ENCODE measurements at places on chromosomes 5 and 9. TPM values are rescaled to one million over a fixed set of nuclear protein-coding genes. Genes with fewer than 3 reads are reported as not detected.

Gene OSMR
- polyA plus RNA-seq: 10.7 TPM

Gene TXNDC8
- polyA plus RNA-seq: not detected

Gene SPATA31A3
- not detected for polyA plus RNA-seq

Gene BAAT
- 0.47 TPM for polyA plus RNA-seq

- DNase-seq: peak; percentile 18
These were observed 200.5 kb upstream of the KLF9 start for GRCh38 chr9:70614786-70615463.

GRCh38 chr5:89480406-89481007 lies 597.5 kb upstream of the MEF2C start:
- DNase-seq: no peak

GRCh38 chr5:141486091-141486490 lies 1.3 kb downstream of the PCDHGC4 start:
- no peak for DNase-seq

- no peak for DNase-seq
These were observed 68.7 kb upstream of the CDH6 start for GRCh38 chr5:31124651-31125305.

DNA sequence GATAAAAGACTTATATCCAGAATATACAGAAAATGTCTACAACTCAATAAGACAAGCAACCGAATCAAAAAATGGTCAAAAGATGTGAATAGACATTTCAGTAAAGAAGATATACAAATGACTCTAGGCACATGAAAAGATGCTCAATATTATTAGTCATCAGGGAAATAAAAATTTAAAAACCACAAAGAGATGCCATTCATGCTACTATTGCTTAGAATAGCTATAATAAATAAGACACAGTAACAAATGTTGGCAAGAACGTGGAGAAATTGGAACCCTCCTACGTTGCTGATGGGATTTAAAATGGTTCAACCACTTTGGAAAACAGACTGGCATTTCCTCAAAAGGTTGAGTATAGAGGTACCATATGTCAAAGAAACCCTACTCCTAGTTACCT lies 39.8 kb downstream of the POLK start:
- DNase-seq: no peak

GRCh38 chr5:74625742-74626241 lies 14.7 kb downstream of the ENC1 start:
- no peak for DNase-seq

DNA sequence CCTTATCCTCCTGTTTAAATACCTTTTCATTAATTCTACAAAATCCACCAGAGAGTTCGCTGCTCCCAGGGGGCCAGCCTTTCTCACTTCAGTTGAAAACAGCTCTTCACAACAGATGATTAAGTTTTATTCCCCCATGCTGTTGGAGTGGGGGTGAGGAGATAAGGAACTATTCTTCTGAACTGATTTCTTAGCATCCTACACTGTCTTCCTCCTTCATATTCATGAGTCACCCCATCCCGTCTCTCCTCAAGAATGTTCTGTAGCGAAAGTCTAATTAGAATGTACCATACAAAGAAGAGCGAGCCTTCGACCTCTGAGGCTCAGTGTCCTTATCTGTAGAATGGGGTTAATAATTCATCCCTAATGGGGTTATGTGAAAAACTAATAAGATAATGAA lies 138.0 kb downstream of the PIK3R1 start:
- DNase-seq: no peak

- DNase-seq: no peak
These were observed 152.4 kb upstream of the ARRDC3 start for GRCh38 chr5:91535499-91535898.

DNA sequence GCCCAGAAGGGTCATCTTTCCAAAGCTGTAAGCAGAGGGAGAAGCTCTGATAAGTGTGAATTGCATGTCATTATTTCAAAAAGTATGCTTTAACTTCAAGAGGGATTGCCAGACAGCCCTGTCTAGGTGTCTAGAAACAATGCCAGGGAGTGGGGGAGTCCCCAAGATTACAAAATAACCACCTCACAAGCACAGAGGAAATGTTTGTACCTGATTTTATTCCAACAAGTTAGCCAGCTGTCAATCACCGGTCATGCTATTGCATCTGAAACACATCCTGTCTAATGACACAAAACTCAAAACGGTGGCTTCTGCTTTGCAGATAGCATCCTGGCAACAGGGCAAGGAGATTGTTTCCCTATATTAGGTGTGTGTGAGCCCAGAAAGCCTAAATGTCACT lies 154.2 kb upstream of the WWC1 start:
- DNase-seq: no peak
